ENCODE measurements at places on chromosomes 3 and 15. TPM values are rescaled to one million over a fixed set of nuclear protein-coding genes. Genes with fewer than 3 reads are reported as not detected.

GRCh38 chr3:132622148-132622547, 25.1 kb downstream of the ACKR4 start:
- DNase-seq, result peak; percentile 78

DNA sequence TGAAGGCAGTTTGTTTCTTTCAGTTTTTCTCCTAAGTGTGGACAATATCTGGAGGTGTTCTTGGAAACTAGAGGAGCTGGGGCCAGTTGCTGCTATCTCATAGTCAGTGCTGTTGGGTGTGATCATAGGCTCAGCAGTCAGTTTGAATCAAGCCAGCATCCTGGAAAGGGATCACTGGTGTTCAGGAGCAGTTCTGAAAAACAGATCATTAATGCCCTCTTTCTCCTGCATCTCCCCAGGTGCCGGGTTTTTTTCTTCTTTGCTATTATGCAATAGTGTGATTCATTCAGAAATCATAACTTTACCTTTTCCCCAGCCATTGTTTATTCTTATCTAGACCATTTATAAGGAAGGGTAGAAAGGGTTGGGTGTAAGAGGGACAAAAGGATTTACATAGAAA, 24.0 kb downstream of the LNP1 start:
- DNase-seq, result peak; percentile 6

Gene IQCH
- 1.4 TPM for total RNA-seq

- no peak for DNase-seq
Measured at GRCh38 chr15:97703400-97703799, 257.1 kb upstream of the ARRDC4 start.

DNA sequence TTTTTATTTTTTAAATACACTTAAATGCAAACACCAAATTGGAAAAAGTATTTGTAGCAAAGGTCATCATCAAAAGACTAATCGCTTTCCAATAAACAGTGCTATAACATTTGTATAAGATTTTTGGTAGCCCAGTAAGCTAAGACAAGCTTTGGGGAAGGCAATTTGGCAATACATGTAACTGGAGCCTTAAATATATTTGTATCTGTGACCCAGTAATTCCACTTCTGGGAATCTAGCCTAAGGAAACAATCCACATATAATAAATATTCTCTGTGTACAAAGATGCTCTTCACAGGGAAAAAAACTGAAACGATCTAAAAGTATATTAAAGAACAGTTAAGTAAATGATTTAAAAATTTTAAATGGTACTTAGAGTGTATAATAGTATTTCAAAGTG, 65.5 kb upstream of the TJP1 start:
- DNase-seq, result no peak

DNA sequence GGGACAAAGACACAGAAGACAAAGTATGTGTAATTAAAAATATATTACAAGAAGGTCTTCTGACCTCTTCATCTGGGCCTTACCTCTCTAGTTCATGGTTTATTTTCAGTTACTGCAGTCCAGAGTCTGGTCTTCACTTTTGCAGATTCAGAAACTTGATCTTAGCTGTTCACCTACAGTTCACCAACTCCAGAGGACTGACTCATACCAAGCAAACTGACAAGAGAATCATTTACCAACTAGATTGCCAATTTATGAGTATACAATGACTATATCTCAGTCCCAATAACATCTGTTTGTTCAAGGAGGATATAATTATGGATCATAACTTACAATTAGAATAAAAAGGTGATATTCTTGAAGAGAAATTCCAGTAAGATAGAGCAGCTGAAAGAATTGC, 9.0 kb downstream of the P2RY1 start:
- no peak for DNase-seq

DNA sequence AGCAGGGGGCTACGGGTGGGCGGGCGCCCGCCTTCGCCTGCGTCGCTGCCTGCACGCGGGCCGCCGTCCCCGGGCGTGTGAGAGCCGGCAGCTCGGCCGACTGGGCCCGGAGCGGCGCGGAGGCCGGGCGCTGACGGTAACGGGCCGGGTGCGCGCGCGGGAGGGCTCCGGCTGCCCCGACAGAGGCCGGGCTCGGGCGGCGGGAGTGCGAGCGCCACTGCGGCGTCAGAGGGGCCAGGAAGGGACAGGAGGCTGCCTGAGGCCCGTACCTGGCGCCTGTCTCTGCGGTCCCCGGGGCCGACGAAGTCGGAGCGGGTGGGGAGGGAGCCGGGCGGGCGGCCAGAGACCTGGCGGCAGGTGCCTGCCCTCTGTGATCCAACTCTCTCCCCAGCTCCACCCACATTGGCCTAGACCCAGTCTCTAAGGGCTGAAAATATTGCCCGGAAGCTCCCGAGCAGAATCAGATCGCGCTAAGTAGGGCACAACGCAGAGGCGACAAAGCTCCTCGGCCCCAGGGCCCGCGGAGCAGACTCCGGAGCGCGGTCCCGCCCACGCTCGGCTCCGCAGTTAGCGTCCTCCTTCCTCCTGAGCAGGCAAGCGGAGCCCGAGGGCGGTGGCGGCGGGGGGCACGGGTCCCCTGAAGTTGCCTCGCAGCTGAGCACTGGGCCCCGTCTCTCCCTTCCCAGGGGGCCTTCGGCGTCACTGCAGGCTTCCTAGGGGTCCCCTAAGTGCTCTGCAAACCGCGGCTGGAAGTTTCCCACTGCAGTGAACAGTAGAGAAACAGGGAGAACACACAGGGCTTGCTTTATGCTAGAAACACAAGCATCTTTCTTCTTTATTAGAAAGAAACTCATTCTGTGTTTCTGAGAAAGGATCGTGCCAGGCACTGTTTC, at the start of gene MAN2A2:
Gene MAN2A2, plus strand, starts transcription at position 463 of the 893 bp plus-strand sequence. CDS start 906 bp downstream, outside the sequence.
- DNase-seq, result peak; percentile 62

DNA sequence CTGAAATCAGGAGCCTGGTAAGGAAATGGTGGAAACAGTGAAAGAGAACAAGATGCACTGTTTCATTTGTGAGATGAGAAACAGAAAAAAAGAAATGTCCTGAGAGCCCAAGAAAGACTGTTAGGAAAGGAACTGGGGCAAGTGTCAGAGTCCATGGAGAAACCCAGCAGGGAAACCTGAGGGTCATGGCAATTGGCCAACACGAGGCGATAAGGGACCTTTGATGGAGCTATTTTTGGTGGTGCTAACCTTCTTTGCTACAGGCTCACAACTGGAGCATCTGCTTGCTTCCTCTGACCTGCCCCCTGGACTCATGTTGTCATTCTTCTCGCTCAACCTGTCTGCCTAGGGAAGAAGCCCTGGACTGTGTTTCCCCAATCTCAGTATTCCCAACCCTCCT, 4.2 kb upstream of the TMEM41A start:
- DNase-seq, result no peak

- DNase-seq, result no peak
Measured at GRCh38 chr15:98666841-98667240, 18.5 kb downstream of the IGF1R start.

Gene CHRNB4
- not detected for total RNA-seq

DNA sequence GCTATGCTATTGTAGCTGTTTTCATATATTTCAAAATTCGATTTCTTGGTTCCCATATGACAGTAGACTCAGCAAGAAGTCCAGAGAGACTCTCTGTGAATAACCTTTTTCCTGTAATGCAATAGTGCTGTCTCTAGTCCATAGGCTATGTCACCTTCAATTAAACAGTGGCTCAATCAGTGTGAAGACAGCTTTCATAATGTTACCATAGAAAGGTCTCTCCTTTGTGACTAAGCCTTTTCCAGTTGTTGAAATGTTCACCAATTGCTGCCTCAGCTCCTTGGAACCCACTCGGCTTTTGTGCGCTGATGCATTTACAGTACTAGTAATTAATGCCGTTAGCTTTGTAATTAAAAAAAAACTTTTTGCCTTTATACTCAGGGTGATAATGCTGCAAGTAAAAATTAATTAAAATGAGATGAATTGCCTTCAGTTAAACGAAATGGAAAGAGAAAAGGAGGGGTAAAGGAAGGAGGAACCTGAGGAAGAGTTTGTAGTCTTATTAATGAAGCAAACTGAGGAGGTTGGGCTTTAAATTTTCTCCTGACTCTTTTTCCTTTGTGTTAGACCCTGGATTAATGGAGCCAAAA, 214.8 kb downstream of the LSAMP start:
- DNase-seq, result no peak

- no peak for DNase-seq
Measured at GRCh38 chr15:23387621-23388190, 33.2 kb downstream of the GOLGA8S start.

All from dermis blood vessel endothelial cell (primary cell).